GM12891 (cell line): ENCODE measurements at places on chromosomes 4 and X.

DNA sequence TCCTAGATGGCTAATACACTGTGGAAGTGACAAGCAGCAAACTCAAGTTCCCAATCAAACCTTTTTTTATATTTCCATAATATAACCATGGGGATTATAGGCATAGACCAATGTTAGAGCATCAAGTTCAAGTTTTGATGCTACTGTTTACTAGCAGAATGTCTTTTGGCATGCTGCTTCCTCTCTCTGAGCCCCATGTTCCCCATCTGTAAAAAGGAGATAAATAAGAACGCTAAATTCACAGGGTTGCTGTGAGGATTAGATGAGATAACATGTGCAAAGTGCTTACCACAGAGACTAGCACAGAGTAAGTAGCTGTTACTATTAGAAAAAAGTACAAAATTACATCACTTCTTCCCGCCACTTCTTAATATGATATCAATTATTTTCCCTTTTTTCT is 18.0 kb downstream of the MBNL3 start:
- DNase-seq = no peak

- DNase-seq = no peak
These were observed 61.1 kb downstream of the PPARGC1A start for GRCh38 chr4:23828779-23829178.

DNA sequence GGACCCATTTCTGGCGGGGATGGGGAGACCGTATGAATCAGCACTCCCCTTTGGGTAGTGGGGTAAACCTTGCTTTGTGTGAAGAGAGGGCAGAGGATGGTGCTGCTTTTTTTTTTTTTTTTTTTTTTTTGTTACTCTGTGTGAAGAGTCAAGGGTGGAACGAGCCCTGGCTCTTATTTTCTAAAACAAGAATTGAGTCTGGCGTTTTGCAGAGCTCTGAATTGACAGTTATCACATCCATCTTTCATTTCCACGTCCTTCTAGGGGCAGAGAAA is 1.2 kb downstream of the SLAIN2 start:
- no peak for DNase-seq

DNA sequence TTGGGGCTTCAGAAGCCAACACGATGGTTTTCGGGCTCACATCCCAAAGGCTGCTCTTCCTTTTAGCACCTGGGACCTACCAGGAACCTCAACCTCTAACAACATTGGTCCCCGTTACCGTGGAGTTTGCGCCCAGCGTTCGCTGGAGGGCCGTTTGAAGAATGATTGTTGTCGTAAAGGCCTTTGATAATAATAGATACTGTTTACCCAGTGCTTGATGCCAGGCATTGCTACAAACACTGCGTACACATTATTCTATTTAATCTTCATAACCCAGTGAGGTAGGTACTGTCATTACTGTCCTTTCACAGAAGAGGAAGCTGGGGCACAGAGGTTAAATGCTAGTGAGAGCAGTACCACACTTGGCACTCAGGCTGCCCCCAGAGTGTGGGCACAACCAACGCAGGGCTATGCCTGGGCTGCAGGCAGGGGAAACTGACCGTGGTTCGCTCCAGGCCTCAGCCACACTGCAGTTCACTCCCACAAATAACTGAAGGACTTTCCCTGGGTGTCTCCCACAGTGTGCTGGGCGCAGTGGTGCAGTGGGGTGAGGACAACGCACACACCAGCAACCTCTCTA is 1.0 kb upstream of the ACSL1 start:
- DNase-seq = no peak

GRCh38 chr4:91684955-91685354 is 618.8 kb upstream of the GRID2 start:
- no peak for DNase-seq

DNA sequence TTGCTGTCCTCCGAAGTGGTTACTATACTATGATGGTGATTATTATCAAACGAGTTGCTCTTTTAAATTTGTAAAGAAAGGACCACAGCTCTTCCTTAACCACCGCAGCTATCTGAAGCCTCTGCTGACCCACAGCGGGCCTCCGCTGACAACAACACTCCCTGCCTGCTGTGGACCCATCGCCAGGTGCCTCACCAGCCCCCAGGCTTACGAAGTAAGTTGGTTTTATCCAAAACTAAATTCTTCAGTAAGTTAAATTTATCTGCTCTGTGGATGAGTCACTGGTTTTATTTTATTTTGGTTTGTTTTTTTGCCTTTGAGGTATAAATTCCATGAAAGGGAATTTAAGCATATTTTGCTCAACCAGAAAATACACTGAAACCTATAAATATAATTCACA is 54.7 kb downstream of the SLC9A6 start:
- DNase-seq = no peak

- no peak for DNase-seq
These were observed 20.5 kb upstream of the WDR44 start for GRCh38 chrX:118325453-118325852.

- DNase-seq = no peak
These were observed 323.9 kb upstream of the PRPS2 start for GRCh38 chrX:12467321-12467720.

DNA sequence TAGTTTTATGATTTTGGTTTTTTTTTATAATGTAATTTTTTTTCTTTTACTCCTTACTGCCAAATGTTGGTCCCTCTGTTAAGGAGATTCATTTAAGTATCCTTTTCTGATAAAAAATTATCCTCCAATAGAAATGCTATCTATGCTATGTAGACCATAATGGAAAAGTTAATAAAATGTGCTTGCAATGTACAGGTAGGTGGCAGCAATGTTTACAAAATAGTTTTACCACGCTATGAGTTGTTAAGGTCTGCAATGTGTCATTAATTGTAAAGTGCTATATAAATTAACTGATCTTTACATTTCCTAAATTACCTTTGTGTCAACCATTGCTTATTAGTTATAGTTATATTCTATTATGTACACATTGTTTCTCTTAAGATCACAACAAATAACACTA is 3.8 kb upstream of the CENPC start:
- DNase-seq = no peak

GRCh38 chr4:111780965-111781364 is 364.3 kb upstream of the FAM241A start:
- no peak for DNase-seq

- no peak for DNase-seq
These were observed 186.2 kb downstream of the RCHY1 start for GRCh38 chr4:75327804-75328512.

DNA sequence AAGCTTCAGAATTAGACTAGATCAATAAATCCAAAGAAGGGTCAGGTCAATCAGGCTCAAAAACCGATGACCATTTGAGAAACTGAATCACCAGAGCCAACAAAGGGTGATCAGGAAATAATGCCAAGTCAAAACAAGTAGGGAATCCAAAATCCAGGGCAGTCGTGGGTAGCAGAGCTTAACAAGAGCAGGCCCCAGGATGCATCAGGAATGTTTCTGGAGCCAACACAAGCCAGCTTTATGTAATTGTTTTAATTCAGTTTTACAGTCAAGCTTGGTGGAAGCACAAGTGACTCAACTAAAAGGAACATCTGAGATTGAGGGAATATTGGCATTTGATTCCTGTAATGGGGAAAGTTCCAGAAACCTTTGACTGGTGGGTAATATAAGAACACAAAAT is 237.9 kb upstream of the EDA2R start:
- DNase-seq = no peak
